ENCODE measurements at places on chromosomes 5 and 9. TPM values are rescaled to one million over a fixed set of nuclear protein-coding genes. Genes with fewer than 3 reads are reported as not detected.

DNA sequence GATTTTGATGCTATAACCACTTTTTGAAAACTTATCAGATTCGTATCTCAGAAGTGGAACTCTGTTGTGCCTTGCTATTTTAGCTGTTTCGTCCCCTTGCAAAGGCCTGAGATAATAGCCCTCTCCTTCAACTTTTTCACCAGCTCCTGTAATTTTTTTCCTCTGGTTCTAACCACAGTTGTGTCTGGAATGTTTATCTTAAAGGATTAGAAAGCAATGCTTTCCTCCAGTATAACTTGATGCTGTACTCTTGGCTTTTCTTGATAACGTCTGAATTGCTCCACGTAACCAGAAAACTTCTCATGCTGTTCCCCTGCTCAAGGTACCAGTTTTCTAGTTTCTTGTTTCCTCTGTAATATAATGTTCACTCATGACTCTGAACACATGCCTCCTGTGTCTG, 209.4 kb downstream of the DTWD2 start:
- H3K36me3 ChIP-seq: no peaks in the 10 kb centered on the region
- DNase-seq: no peak
- H3K4me3 ChIP-seq: no peak overlapping the region
- H3K27ac ChIP-seq: no peak overlapping the region

DNA sequence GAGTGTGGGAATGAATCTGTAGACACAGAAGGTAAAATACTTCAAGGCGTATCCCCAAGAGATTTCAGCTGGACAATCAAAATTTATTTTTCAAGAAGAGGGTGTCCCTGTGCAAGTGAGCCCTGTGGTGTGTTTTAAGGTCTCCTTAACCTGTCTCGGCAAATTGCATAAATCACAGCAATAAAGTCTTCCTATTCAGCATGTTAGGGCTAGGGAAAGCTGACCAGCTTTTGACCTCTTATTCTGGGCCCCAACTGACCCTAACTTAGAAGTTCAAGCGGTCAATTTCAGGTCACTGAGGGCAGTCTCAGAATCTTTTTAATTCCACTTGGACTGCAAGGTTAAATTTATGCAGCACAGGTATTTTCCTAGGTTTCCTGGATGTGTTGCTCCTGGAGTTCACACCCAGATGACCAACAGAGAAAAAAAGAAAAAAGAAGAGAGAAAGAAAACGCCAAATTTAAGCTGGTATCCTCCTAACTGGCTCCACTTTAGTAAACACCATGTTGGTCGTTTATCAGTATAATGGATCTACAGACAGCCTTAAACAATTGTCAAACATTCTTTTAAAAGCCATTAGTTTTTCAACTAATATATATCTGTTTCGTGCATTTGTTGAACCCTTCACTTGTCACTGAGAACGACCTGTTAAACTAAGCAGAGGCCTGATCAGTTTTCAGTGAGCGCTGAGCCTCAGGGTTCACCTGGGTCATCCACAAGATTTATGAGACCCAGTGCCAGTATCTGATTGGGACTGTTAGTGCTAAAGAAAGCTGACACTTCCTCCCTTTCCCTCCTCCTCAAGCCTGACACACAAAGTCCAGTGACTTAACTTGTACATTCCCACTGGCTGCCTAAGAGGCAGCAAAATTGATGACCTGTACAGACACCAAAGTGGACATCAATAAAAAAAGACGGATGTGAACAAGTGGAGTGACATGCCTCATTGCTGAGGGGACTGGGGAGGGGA, 546.1 kb downstream of the NR2F1-AS1 start:
- no peak overlapping the region for H3K4me3 ChIP-seq
- H3K36me3 ChIP-seq: no peaks in the 10 kb centered on the region
- H3K27ac ChIP-seq: no peak overlapping the region
- no peaks in the 10 kb centered on the region for H3K27me3 ChIP-seq

DNA sequence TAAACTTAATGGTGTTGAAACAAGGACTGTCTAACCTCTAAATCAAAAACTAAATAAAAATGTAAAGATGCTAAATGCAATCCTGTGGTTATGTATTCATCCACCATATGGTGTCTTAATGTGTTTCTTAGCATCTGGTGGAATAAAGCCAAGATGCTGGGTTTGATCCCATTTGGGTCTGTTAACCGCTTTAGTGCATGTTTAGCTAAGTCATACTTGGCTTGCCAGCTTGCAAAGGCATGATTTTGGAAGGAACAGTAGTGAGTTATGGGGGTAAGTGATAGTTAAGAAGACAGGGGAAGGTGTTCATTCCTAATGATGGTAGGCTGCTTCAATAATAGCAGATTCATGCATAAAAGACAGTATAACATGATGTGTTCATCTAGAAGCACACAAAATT, 139.0 kb upstream of the SLC27A6 start:
- no peaks in the 10 kb centered on the region for H3K36me3 ChIP-seq
- DNase-seq: no peak
- H3K4me3 ChIP-seq: no peak overlapping the region
- no peaks in the 10 kb centered on the region for H3K27me3 ChIP-seq
- no peak overlapping the region for H3K27ac ChIP-seq

DNA sequence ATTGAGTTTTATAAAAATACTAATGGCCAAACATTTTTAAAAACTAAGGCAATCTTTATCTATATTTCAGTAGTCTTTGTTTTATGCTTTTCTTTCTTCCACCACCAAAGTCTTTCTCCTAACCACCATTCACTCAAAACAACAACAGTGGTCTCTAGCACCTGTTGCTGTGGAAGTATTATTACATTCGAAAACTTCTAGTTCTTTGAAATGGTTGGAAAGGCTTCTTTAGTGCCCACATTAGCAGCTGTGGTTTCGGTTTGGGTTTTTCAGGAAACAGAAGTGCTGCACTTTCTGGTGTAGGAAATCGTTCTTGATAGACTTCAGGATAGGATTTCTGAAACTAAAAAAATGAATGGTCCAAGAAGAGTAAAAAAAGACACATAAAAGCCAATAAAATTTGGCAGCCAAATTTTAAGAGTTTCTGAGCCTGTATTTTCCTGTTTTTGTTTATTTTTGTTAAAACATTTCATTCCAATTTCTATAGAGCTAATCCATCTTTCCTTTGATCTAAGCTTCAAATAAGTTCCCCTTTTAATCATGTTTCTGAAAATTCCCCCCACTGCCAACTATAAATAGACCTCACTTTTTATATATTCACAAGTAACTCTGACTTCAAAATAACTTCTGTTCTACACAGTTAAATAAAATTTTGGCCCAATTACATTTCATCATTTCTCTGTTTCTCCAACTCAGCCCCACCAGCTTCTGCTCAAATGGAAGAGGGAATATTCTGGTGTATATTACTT, 102.2 kb downstream of the DEPDC1B start:
- DNase-seq: no peak
- H3K27ac ChIP-seq: no peak overlapping the region
- H3K4me3 ChIP-seq: no peak overlapping the region
- H3K27me3 ChIP-seq: no peaks in the 10 kb centered on the region
- H3K4me1 ChIP-seq: no peaks in the 10 kb centered on the region

- peak overlapping the region; percentile 46 for H3K4me3 ChIP-seq
- no peaks in the 10 kb centered on the region for H3K36me3 ChIP-seq
- no peaks in the 10 kb centered on the region for H3K4me1 ChIP-seq
- DNase-seq: no peak
- H3K27ac ChIP-seq: peak overlapping the region; percentile 67
- peaks cover 3% of the 10 kb centered on the region for H3K27me3 ChIP-seq
Observed at GRCh38 chr9:94639999-94640376, 670 bp upstream of the FBP1 start.

GRCh38 chr5:93267276-93267675, 313.7 kb downstream of the NR2F1-AS1 start:
- H3K4me3 ChIP-seq: no peak overlapping the region
- no peaks in the 10 kb centered on the region for H3K4me1 ChIP-seq
- no peaks in the 10 kb centered on the region for H3K36me3 ChIP-seq
- H3K27ac ChIP-seq: no peak overlapping the region
- H3K27me3 ChIP-seq: no peaks in the 10 kb centered on the region

DNA sequence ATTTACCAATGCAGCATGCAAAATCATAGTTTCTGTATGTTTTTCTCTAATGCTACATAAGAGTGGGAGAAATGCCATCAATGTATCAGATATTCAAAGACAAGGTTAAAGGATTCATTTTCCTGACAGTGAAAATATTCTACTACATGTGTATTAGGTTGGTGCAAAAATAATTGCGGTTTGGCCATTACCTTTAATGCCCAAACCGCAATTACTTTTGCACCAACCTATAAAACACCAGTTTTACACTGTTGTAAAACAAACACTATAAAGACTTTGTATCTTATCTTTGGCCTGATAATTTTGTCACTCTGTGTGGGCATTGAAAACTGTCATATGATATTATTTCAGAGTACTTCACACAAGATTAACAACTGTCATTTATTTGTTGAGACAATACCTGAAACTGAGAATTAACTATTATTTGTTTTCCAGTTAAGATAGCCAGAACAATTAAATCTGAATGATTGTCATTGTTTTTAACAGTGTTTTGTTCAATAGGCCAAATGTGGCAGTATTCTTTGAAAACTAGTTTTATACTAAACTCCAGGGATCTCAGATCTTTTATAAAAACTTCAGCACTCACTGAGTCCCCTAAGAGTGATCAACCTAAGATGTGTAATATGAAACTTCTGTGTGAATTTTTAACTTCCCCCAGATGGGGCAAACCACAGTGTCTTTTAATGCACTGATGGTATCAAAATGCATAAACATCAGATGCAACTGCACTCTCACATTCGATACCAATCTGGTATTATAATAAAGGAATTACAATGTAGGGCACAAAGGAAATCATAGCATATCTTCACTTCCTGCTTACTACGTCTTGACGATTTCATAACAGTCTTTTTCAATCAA, 53.8 kb upstream of the FBN2 start:
- no peaks in the 10 kb centered on the region for H3K4me1 ChIP-seq
- H3K4me3 ChIP-seq: no peak overlapping the region
- H3K27me3 ChIP-seq: no peaks in the 10 kb centered on the region
- no peaks in the 10 kb centered on the region for H3K36me3 ChIP-seq
- DNase-seq: no peak
- H3K27ac ChIP-seq: no peak overlapping the region

- H3K4me3 ChIP-seq: no peak overlapping the region
- no peak for DNase-seq
- H3K36me3 ChIP-seq: no peaks in the 10 kb centered on the region
- H3K4me1 ChIP-seq: no peaks in the 10 kb centered on the region
- no peaks in the 10 kb centered on the region for H3K27me3 ChIP-seq
Observed at GRCh38 chr5:137937994-137938750, 48.9 kb downstream of the PKD2L2 start.

DNA sequence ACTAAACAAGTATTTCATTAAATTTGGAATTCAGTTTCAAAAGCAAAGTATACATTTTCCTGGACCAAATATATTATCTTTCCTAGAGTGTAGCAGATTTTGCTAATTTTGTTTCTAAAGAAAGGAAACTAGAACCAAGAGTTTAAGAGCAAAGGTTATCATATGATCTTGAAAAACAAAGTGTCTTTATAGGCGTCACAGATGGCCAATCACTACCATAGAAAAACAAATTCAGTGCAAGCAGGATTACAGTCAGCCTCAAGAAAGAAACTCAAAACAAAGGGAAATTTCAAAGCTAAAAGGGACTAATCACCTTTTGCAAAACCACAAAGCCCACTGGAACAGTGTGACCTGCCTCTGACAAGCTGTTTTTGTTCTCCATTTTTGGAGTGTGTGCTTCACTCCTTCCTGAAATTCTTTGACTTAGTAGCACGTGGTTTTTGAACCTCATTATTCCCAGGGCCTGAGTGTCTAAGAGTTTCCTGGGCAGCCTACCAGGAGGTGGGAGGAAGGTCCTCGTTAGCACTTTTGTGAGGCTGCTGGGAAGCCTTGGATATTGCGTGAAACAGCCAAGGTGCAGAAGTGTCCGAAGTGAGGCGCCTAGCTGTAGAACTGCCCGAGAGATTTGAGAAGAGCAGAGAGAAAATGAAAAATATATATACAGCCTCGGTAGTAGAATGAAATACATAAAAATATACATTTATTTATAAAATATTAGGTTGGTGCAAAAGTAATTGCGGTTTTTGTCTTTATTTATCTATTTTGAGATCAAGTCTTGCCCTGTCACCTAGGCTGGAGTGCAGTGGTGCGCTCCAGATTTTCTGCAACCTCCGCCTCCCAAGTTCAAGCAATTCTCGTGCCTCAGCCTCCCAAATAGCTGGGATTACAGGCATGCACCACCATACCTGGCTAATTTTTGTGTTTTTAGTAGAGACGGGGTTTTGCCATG, 246.1 kb downstream of the MARCHF11 start:
- H3K27me3 ChIP-seq: no peaks in the 10 kb centered on the region
- no peak for DNase-seq
- H3K4me3 ChIP-seq: no peak overlapping the region
- H3K4me1 ChIP-seq: no peaks in the 10 kb centered on the region
- no peak overlapping the region for H3K27ac ChIP-seq

GRCh38 chr5:58143727-58144126, 316.2 kb downstream of the PLK2 start:
- no peak overlapping the region for H3K4me3 ChIP-seq
- H3K4me1 ChIP-seq: no peaks in the 10 kb centered on the region
- H3K27ac ChIP-seq: no peak overlapping the region
- H3K27me3 ChIP-seq: no peaks in the 10 kb centered on the region

DNA sequence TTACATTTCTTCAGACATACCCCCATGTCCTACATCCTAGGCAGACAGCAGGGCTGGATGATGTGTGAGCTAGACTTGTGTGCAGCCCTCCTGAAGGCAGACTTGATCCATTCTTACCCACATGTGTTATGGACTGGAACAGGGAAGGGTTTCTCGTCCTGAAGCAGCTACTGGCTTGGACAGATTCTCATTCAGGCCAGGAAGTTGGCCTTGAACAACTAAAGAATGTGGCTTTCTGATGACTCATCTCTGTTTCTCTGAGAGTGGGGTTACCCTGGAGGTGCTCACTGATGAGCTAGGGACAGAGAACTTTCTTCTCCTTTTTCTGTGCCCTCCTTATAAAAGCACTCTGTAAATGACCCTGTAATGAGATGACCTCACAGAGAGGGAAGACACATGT, 246.5 kb downstream of the PCSK5 start:
- H3K27me3 ChIP-seq: no peaks in the 10 kb centered on the region
- no peaks in the 10 kb centered on the region for H3K4me1 ChIP-seq
- no peak for DNase-seq
- H3K36me3 ChIP-seq: no peaks in the 10 kb centered on the region
- H3K27ac ChIP-seq: no peak overlapping the region
- no peak overlapping the region for H3K4me3 ChIP-seq

GRCh38 chr9:138097501-138097991, 220.0 kb downstream of the CACNA1B start:
- H3K4me1 ChIP-seq: no peaks in the 10 kb centered on the region
- no peak overlapping the region for H3K27ac ChIP-seq
- H3K27me3 ChIP-seq: no peaks in the 10 kb centered on the region
- no peak overlapping the region for H3K4me3 ChIP-seq
- DNase-seq: peak; percentile 4

- H3K4me1 ChIP-seq: no peaks in the 10 kb centered on the region
- DNase-seq: no peak
- H3K27ac ChIP-seq: no peak overlapping the region
- no peak overlapping the region for H3K4me3 ChIP-seq
Observed at GRCh38 chr9:78230761-78231160, 5.1 kb upstream of the CEP78 start.

ARID3C gene
- not detected for total RNA-seq

TRIM7 gene
- total RNA-seq: 0.29 TPM
